ENCODE measurements at places on chromosomes 1 and 21.

DNA sequence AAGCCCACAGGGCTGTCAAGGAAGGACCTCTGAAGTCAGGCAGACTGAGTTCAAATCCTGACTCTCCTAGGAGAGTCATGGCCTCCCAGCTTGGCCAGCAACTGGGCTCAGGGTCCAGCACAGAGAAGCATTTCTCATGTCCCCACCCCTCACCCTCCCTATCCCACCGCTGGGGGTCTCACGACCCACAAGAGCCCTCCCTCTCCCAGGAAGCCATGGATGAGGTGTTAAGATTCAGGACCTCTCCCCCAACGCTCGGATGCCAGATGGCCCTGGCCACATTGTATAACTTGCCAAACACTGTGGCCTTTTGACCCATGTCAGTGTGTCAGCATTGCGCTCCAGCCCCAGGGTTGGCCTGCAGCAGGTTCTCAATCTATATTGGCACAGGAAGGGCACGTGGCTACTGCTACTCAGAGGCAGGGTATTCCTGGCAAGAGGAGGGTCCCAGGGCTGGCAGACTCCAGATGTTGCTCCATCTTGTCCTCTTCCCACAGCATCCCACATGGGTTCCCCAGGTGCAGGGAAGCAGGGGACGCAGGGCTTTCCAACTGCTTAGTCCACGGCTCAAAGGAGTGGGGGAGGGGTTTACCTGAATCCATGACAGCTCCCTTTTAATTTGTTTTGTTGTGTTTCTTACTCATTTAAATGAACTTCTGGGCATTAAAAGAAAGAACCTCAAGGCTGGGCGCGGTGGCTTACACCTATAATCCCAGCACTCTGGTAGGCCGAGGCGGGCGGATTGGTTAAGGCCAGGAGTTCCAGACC, 10.5 kb downstream of the SLC2A1 start:
- DNase-seq, result no peak

GRCh38 chr1:156167536-156167935, 14.2 kb downstream of the SEMA4A start:
- DNase-seq, result no peak

GRCh38 chr1:94068096-94068998, 52.6 kb downstream of the ABCA4 start:
- peak; percentile 82 for DNase-seq

- no peak for DNase-seq
Observed at GRCh38 chr21:45048026-45048698, 26.2 kb upstream of the ADARB1 start.

GRCh38 chr1:87840767-87841166, 512.1 kb downstream of the LMO4 start:
- no peak for DNase-seq

GRCh38 chr1:77467021-77467595, 185.3 kb downstream of the AK5 start:
- no peak for DNase-seq

DNA sequence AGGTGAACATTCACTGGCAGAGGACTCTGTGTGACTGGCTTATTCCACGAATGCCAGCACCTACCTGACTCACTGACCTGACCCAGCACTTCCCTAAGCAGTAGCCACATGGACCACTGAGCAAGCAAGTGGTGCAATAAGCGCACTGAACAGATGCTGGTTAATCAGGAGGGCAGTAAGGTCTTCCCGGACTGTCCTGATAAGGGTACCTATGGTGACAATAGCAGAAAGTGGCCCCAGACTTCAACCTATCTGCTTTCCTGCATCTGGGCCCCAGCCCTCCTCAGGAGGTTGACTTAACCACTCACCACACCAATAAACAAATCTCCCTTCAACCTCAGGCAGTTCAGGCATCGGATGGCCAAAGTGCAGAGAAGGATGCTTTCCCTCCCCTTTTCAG, 65.7 kb downstream of the SETD4 start:
- DNase-seq, result no peak

DNA sequence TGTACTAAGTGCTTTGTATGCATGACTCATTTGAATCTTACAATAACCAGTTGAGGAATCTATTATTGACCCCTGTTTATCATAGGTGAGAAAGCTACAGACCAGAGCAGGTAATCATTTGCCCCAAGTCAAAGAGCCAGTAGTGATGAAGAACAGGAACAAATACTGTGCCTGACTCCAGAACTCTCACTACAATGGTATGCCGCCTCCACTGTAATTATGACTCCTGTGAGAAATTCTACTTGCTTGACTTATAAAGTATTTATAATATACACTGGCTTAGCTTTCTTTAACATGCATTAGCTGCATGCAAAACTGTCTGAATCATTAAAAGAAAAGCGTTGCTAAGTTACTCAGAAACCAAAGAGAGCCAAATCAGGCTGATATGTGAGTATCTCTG, 92.6 kb downstream of the ZNF281 start:
- DNase-seq, result peak; percentile 76

- no peak for DNase-seq
Observed at GRCh38 chr1:40384413-40384762, 10.9 kb downstream of the SMAP2 start.

- no peak for DNase-seq
Observed at GRCh38 chr1:19840228-19840627, 25.1 kb upstream of the RNF186 start.

- no peak for DNase-seq
Observed at GRCh38 chr1:80085067-80085466, 1078.5 kb upstream of the ADGRL4 start.

- DNase-seq, result no peak
Observed at GRCh38 chr21:14602382-14602958, 56.4 kb upstream of the SAMSN1 start.

DNA sequence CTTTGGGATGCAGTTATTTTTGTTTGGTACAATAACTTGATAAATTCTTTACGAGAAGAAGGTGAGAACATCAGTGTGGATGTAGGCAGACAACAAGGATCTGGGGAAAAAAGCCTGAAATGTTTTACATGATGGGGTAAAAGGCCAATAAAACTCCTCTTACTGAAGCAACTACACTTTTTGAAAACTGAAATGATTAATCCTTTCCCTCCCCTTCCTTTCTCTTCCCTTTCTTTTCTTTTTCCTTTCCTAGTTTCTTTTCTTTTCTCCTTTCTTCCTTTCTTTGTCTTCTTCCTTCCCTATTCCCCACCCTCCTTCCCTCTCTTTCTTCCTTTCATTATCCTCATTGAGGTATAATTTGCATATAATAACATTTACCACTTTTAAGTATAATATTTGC, 24.6 kb downstream of the F5 start:
- DNase-seq, result no peak

GRCh38 chr1:29330856-29331255, 94.5 kb downstream of the PTPRU start:
- no peak for DNase-seq

- no peak for DNase-seq
Observed at GRCh38 chr1:53585565-53585964, 126.4 kb downstream of the DMRTB1 start.

GRCh38 chr1:233281711-233282581, 13.6 kb downstream of the PCNX2 start:
- DNase-seq, result no peak

- no peak for DNase-seq
Observed at GRCh38 chr1:63983391-63984256, 209.8 kb downstream of the ROR1 start.

- DNase-seq, result no peak
Observed at GRCh38 chr1:184027826-184028695, 9.5 kb downstream of the COLGALT2 start.

DNA sequence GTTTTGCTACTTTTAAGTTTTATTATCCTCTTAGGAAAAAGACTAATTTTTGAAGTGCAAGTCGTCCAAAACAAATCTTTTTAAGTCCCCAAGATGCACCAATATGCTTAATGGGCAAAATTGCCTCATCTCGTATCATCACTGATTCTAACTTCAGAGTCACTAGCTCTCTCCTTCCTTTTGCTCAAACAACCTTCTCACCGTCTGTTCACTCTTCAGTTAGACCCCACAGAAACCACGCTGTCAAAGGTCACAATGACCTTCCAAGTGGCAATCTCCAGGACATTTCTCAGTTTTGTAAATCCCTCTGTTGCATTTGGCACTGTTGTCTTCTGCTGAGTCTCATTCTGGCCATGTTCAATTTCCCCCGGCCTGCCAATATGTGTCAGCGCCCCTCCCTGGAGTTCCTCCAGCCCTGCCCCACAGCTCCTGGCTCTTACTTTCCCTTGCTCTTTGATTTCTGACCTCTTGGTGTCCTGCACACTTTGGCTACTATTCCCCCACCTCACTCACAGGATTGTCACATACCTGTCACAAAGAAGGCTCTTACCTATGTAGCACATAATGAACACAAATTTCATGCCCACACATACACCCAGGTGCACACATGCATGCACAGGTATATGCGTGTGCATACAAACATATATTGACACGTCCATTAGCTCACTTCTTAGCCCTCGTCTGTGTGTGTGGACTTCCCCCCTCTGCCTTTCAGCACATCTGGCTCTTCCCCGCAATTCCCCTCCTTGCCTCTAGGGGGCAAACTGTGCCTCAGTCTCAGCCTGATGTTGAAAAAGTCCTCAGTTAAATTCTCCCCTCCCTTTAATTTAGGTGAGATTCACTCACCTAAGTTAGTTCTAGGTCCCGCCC, 354.0 kb upstream of the DUSP10 start:
- DNase-seq, result peak; percentile 48

DNA sequence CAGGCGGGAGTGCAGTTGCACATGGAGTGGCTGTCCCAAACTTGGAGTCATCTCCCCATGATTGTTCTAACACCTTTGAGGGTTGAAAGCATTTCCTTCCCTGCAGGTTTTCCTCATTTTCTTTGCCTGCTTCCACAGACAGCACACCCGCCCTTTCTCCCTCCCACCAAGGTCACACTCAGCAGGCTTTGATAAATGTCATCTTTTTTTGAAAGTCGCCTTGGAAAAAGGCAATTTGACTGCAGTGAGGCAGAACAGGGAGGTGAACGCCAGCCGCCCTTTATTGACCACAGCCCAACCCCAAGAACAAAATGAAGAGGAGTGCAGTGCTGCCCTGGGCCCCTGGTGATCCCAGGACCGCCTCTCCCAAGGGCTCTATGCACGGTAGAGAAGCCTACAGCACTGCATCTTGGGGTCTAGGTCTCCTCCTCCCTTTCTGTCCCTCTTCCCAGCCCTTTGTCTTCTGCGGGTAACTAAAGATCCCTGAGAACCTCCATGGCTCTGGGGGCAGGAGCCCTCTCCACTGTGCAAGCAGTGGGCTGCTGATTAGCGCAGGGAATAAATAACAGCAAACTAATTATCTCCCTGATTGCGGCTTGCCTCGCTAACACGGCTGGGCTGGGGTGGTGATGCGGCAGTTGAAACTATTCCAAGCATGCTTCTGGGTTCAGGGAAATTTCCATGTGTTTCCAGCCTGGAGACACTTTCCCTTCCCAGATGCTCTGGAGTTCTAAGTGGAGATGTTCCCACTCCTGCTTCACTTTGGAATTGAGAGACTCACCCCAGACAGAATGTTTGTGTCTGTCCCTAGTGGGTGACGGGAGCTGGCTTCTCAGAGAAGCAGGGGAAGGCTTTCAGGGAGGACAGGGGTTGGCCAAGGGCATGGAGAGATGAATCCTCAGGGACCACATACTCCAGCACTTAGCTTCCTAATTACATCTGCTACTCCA, 11.8 kb upstream of the AMIGO1 start:
- DNase-seq, result no peak

DNA sequence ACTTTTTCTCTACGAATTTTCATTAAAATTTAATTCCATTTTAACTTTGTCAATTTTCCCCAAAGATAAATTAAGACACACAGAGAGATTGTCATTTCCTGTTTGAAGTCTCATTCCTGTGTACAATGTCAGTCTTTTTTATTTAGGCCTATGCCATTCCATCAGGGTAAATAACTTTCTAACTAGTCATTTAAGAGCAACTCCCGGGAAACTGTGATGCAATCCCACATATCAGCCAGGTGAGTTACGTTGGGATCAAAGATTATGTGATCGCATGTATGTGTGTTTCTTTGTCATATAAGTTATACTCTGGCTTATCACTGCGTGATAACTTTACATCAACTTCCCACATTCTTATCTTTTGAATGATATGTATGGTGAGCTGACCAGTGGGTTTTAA, 86.1 kb upstream of the S1PR1 start:
- peak; percentile 86 for DNase-seq

DNA sequence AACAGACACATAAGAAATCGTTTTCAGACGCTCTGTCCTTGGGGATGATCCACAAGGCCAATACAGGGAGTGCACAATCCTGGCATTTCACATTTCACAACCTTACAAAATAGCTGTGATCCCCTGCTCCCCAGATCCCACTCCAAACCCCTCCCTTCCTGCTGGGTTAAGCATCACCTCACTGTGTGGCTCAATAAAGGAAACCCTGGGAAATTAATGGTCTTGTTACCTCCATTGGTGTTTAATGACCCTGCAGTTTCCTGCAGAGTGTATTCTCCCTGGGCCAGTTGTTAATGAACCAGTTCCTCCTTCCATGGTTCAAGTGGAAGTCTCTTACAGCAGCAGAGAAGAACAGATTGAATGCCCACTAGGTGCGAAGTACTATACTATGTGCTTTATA, 334.7 kb downstream of the OMA1 start:
- DNase-seq, result no peak

DNA sequence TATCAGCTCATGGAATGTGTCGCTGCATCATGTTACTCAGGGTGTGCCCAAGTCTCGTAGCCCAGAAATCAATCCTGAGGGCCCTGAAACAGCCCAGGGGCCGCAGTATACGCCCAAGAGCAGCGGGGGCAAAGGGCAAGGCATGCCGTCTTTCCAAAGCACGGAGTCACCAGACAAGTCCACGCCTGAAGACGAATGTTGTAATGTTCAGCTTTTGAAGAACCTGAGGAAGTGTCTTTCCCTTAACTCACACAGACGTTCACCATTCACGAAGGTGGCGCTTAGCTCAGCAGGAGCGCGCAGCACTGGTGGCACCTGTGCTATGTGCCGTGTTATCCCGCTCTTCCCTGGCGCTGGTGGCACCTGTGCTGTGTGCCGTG, 18.8 kb upstream of the PWP2 start:
- no peak for DNase-seq

GRCh38 chr1:36151134-36151844, 2.0 kb upstream of the TRAPPC3 start:
- no peak for DNase-seq

GRCh38 chr1:93148001-93148400, 32.2 kb downstream of the TMED5 start:
- no peak for DNase-seq

DNA sequence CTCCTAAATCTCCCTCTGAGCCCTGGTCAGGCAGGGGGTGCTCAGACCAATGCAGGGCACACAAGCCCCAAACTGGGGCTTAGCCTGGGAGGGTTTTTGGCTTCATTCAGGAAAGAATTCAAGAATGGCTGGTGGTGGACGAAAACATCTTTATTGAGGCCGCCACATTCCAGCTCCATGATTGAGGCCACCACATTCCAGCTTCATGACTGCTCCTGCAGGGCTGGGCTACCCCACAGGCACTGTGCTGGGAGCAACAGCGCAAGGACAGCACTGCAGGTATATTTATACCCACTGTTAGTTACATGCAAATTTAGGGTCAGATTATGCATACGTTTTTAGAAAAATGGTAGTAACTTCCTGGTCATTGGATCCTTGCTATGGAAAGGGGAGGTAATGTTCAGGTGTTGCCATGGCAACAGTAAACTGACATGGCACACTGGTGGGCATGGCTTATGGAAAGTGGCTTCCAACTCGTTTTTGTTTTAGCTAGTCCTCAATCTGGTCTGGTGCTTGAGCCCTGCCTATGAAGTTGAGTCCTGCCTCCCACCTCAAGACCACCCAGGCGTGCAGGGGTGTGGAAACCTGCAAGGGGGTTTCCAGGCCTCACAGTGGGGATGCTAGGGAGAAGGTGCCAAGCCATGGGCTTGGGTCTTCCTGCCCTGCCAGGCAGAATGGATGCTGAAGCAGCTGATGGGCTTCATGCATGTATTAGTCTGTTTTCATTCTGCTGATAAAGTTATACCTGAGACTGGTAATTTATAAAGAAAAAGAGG, 348.7 kb upstream of the AJAP1 start:
- DNase-seq, result no peak
